ENCODE measurements at places on chromosomes 2 and 18. TPM values are rescaled to one million over a fixed set of nuclear protein-coding genes. Genes with fewer than 3 reads are reported as not detected.

The FECH gene
- total RNA-seq, result 39.8 TPM

The METTL8 gene
- total RNA-seq, result 26.7 TPM

The DSC2 gene
- 1.3 TPM for total RNA-seq

The TMEM37 gene
- total RNA-seq, result 2.7 TPM

The TRPM8 gene
- 0.13 TPM for total RNA-seq

The TFPI gene
- 58.8 TPM for total RNA-seq

The LOXHD1 gene
- not detected for total RNA-seq

The EMILIN2 gene
- total RNA-seq, result 14.4 TPM

The TXNDC2 gene
- total RNA-seq, result 0.12 TPM

The AQP4 gene
- total RNA-seq, result not detected

The VWA3B gene
- not detected for total RNA-seq

The UGT1A4 gene
- 0.05 TPM for total RNA-seq

The FKBP7 gene
- total RNA-seq, result 11.7 TPM

The AGXT gene
- not detected for total RNA-seq

The FBXO48 gene
- total RNA-seq, result 0.49 TPM

The CHRND gene
- not detected for total RNA-seq

The TLX2 gene
- 0.30 TPM for total RNA-seq

The ADCYAP1 gene
- total RNA-seq, result not detected

The SERPINB3 gene
- not detected for total RNA-seq

The CD207 gene
- total RNA-seq, result not detected

The SKA1 gene
- 12.8 TPM for total RNA-seq

The DLX1 gene
- total RNA-seq, result 4.3 TPM

The TSHZ1 gene
- total RNA-seq, result 6.2 TPM

The CERKL gene
- total RNA-seq, result 0.17 TPM

The RELCH gene
- total RNA-seq, result 14.2 TPM

The CTLA4 gene
- total RNA-seq, result not detected

The CCT4 gene
- 322 TPM for total RNA-seq

The DNAJC5G gene
- not detected for total RNA-seq

The SLC4A3 gene
- total RNA-seq, result 3.4 TPM

The LIPG gene
- total RNA-seq, result 0.06 TPM

The TNS1 gene
- total RNA-seq, result 5.3 TPM

The RAB31 gene
- 22.1 TPM for total RNA-seq

The STARD6 gene
- total RNA-seq, result not detected

The ABCG8 gene
- not detected for total RNA-seq

The EPB41L3 gene
- 0.44 TPM for total RNA-seq

The MDH1B gene
- 1.2 TPM for total RNA-seq

The GALNT3 gene
- total RNA-seq, result not detected

The SLC30A3 gene
- total RNA-seq, result 3.8 TPM

The RAB6C gene
- not detected for total RNA-seq

The PRKCE gene
- total RNA-seq, result 9.3 TPM

The PJVK gene
- total RNA-seq, result 0.70 TPM

The TBR1 gene
- total RNA-seq, result 0.09 TPM

The PLEKHM3 gene
- total RNA-seq, result 3.4 TPM

The SNTG2 gene
- not detected for total RNA-seq

The ECEL1 gene
- 0.22 TPM for total RNA-seq

The RHOB gene
- total RNA-seq, result 125 TPM

The KIF1A gene
- 0.62 TPM for total RNA-seq

The TTL gene
- total RNA-seq, result 41.5 TPM

The OR6B2 gene
- total RNA-seq, result not detected

The PARD6G gene
- total RNA-seq, result 3.4 TPM

The TRIM54 gene
- 0.68 TPM for total RNA-seq

The MYL12B gene
- total RNA-seq, result 399 TPM

Measured in A549 treated with RU486 at 1 μM for 4 hours (cell line).